Regular cardiac myocyte (primary cell): ENCODE measurements at places on chromosomes 6 and 20. TPM values are rescaled to one million over a fixed set of nuclear protein-coding genes. Genes with fewer than 3 reads are reported as not detected.

The IRF4 gene
- total RNA-seq = 0.19 and 0.28 TPM in 2 replicates

The RAET1L gene
- total RNA-seq = not detected in 2 replicates

The C6orf58 gene
- total RNA-seq = 0.19 TPM in 1 of 2 replicates, not detected in the other

The LTB gene
- 0.28 TPM in 1 of 2 replicates, not detected in the other for total RNA-seq

The CALHM6 gene
- 0.58 and 2.8 TPM in 2 replicates for total RNA-seq

The SERPINB6 gene
- 91.6 and 120 TPM in 2 replicates for total RNA-seq

The NRSN1 gene
- not detected in 2 replicates for total RNA-seq

The OTOR gene
- not detected in 2 replicates for total RNA-seq

The PACSIN1 gene
- not detected in 2 replicates for total RNA-seq

The C20orf96 gene
- 1.2 and 2.0 TPM in 2 replicates for total RNA-seq

The ASIP gene
- not detected in 2 replicates for total RNA-seq

The C6orf15 gene
- total RNA-seq = not detected in 2 replicates

The BPIFB1 gene
- not detected in 2 replicates for total RNA-seq

The BTBD3 gene
- 21.1 and 23.7 TPM in 2 replicates for total RNA-seq

The PROKR2 gene
- total RNA-seq = not detected in 2 replicates

The SEL1L2 gene
- total RNA-seq = not detected in 2 replicates

The ANKRD66 gene
- total RNA-seq = not detected in 2 replicates
